A549 (cell line): ENCODE measurements at places on chromosomes 12 and 14. TPM values are rescaled to one million over a fixed set of nuclear protein-coding genes. Genes with fewer than 3 reads are reported as not detected.

GRCh38 chr14:50400461-50400860 lies 3.8 kb upstream of the CDKL1 start:
- DNase-seq, result no peak

- no peak for DNase-seq
These were observed 117.3 kb upstream of the MYF6 start for GRCh38 chr12:80590085-80590484.

DNA sequence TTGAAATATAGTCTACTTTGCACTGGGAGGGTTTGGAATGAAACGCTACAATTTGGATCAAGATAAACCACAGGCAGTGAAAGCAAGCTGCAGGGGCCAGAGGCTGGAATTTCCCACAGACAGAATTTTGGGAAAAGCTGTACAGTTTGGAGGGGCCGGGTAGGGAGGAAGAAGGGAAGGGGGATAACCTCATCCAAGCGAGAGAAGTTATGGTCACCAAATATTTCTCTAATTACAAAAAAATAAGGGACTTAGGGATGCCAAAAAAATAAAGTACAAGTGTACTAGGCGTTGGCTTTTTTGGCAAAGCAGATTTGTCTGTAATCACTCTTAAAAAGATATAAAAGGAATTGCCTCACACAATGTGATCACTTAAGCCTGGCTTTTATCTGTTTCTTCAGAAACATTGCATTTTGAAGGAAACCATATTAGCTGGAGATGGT lies 31.2 kb upstream of the ADGRD1 start:
- no peak for DNase-seq

- no peak for DNase-seq
These were observed 8.3 kb upstream of the SERPINA1 start for GRCh38 chr14:94396628-94397225.

The C1S gene
- polyA plus RNA-seq, result 61.2 to 76.2 TPM (median 65.5 TPM) in 3 replicates

The SIRT4 gene
- polyA plus RNA-seq, result 0.87 to 1.6 TPM (median 0.95 TPM) in 3 replicates

DNA sequence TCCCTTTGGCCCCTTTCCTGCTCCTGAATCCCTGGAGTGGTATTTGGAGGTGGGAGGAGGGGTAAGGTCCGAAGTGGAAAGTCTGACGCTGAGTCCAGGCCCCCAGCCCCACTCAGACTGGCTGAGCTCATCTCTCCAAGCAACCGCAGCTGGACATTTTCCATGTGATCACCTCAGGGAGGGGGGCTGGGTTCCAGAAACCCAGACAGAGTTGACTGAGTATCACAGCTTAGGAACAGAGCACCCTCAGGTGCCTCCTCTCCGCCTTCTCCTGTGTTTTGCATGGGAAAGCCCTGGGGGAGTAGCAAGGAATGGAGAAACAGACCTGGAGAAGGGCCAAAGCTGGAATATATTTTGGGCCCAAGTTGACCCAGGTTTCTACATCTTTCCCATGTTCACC lies 8.0 kb upstream of the ITGA5 start:
- no peak for DNase-seq

The PTPN6 gene
- 14.2 to 17.1 TPM (median 15.1 TPM) in 3 replicates for polyA plus RNA-seq

DNA sequence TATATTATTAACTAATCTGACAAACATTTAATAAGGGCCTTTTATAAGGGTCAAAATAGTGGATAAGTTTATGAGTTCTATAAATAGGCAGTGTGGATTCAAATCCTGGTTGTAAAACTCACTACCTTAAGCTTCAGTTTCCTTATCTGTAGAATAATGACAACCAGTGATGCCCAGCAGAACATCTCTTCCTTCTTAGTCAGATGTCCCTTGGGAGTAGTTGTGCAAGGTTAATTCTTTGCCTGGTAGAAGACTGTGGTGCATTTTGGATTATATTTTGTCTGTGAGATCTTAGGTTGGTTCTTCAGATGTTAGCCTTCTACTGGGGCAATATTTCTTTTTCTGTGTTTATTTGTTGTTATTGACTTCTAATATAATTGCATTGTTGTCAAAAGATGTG lies 59.5 kb downstream of the ARID2 start:
- no peak for DNase-seq

The COCH gene
- polyA plus RNA-seq, result 27.6 to 33.0 TPM (median 31.9 TPM) in 3 replicates

- no peak for DNase-seq
These were observed 52.2 kb downstream of the PHETA1 start for GRCh38 chr12:111316671-111317070.

DNA sequence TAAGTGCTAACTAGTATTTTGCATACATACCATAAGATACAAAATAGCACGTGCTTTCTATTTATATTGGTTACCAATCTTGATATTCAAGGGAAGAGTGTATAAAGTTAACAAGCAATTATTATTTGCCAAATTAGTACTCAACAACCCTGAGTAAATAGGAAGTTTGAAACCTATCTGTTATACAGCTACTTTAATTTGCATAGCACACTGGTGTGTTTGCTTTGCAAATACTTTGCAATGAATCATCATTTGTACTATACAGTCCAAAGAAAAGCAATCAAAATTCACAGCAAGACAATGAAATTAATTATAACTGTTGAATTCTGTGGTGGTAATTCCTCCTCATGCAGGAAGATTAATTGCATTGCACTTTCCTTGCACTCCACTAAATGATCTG lies 469.1 kb downstream of the PRKD1 start:
- DNase-seq, result no peak

- no peak for DNase-seq
These were observed 18.6 kb downstream of the LGMN start for GRCh38 chr14:92729634-92730358.

The NTS gene
- 58.7 to 101 TPM (median 85.4 TPM) in 3 replicates for polyA plus RNA-seq

DNA sequence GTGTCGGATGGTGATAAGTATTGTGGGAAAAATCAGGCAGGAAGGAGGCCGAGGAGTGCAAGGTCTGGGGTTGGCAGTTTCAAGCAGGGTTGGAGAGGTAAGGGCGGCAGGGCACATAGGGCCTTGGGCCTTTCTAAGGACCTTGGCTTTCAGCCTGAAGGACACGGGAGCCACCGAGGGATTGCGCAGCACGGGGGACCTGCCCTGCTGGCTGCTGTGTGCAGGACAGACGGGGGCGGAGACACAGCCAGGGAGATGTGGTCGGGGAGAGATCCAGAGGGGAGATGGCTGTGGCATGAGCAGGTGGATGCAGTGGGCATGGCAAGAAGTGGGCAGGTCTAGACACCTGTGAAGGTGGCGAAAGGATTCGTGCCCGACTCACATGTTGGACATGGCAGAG lies 14.7 kb downstream of the OTUB2 start:
- DNase-seq, result no peak

The LRRC43 gene
- polyA plus RNA-seq, result 0.14 to 0.26 TPM in 2 of 3 replicates, not detected in the other

- DNase-seq, result no peak
These were observed 35.3 kb upstream of the TMTC1 start for GRCh38 chr12:29818916-29819623.

DNA sequence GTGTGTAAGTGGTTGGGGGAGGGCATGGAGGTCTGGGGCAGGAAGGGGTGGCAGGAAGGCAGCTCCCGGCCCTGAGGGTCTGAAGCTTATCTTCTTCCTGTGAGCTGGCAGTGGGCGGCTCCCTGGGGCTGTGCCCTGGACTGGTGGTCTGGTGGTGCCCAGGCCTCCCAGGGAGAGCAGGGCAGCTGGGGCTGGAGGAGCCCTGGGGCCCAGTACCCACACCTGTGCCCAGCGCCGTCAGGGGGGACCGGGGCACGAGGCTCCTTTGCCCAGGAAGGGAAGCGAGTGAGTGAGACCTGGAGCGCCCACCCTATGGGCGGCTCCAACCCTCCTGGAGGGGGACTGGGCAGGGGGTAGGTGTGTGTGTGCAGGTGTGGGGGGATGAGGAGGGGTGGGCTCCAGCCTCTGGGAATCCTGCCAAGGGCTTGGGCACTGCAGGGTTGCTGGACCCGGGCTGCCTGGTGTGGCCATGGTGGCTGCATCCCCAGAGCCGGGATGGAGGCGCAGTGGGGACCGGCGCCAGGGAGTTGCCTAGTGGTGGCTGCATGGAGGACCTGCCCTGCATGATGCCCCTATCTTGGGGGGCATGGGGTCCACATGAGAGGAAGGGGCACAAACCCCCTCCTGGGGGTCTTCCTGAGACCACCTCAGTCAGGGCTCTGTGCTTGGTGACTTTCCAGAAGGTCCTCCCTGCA lies 353.6 kb downstream of the TMEM121 start:
- DNase-seq, result no peak

GRCh38 chr12:109020796-109021380 lies at the start of gene SVOP:
Gene SVOP, minus strand, starts transcription at chr12:109021068. Its CDS starts 200 bp downstream, at chr12:109020868.
- DNase-seq, result peak; percentile 70

DNA sequence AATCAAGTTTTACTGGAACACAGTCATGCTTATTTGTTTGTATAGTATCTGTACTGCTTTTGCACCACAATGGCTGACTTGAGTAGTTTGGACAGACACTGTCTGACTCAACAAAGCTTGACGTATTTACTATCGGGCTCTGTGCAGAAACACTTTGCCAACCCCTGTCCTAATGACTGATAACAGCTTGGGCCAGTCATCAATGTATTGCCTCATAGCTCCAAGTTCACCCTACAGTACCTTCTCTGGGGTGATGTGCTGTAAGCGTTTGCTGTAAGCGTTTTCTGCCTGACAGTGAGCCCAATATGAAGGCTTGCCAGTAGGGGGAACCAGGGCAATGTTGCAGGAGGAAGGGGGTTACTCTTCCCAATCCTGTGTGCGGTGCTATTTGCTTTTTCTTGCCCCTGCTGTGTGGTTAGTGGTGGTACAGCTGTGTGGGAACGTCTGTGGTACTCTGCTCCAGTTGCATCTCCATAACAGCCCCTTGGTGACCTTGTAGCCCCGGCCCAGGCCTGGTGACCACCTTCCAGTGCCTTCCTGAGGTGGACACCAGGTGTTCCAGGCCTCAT lies 5.4 kb upstream of the CCDC177 start:
- DNase-seq, result peak; percentile 71

GRCh38 chr12:122123051-122123760 lies 44.6 kb downstream of the MLXIP start:
- peak; percentile 76 for DNase-seq

The KRT6B gene
- not detected in 3 replicates for polyA plus RNA-seq

- no peak for DNase-seq
These were observed 480.2 kb upstream of the PRICKLE1 start for GRCh38 chr12:43069768-43070221.

The CFAP54 gene
- polyA plus RNA-seq, result 0.68 to 0.91 TPM (median 0.70 TPM) in 3 replicates

DNA sequence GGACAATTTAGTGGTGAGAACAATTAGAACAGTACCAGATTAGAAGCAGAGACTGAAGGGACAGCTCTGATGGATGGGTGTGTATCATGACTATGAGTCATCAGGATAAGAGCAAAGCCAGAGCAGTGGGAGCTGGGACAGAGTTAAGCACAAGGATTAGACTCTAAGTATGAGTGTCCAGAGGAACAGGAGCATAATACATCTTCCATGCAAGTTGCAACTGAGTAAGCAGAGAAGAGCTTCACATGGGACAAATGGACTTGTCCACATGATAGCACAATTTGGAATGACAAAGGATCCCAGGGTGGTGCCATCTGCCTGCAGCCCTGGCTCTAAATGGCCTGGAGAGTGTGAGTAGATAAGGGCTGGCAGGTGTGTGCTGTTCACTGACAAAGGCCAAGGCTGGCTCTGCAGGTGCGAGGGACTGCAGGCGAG lies 226.4 kb upstream of the CAND1 start:
- DNase-seq, result peak; percentile 26

The ANG gene
- polyA plus RNA-seq, result 6.5 to 10.5 TPM (median 10.2 TPM) in 3 replicates

The SLC7A8 gene
- polyA plus RNA-seq, result 0.35 to 0.49 TPM (median 0.39 TPM) in 3 replicates

DNA sequence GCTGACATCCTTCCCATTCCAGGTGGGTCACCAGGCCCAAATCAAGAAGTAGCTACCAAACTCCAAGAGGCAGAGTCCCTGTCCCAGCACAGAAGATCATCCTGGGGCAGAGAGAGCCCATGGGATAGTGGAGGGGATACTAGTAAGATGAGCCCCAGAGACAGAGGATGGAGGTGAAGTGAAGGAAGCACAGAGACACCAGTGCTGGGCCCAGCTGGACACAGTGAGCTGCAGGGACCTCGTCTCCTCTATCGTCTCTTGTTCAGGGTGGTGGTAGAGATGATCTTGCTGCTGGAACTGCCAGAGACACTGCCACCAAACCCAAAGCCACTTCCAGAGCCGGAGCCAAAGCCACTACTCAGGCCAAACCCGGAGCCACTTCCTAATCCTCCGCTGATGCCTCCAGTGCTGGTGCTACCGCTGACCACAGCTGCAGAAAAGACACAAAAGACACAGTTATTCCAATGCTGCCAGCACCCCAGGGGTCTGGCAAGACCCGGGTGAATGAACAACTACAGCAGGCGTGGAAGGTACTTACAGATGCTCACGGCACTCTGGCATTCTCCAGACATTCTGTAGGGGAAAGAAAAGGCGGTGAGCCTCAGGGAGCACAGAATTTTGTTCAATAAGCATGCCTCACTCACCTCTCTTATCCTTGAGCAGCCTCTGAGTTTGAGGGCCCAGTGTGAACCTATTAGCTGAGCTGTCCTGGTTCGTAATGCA lies 6.9 kb downstream of the KRT4 start:
- DNase-seq, result no peak

GRCh38 chr12:116532986-116533342 lies 26.2 kb upstream of the MAP1LC3B2 start:
- DNase-seq, result peak; percentile 69

The SERPINA12 gene
- polyA plus RNA-seq, result not detected in 3 replicates

The SLC10A1 gene
- polyA plus RNA-seq, result not detected in 3 replicates

GRCh38 chr12:41531147-41531829 lies 343.2 kb downstream of the PDZRN4 start:
- no peak for DNase-seq
